ENCODE measurements at places on chromosomes 3 and 15. TPM values are rescaled to one million over a fixed set of nuclear protein-coding genes. Genes with fewer than 3 reads are reported as not detected.

DNA sequence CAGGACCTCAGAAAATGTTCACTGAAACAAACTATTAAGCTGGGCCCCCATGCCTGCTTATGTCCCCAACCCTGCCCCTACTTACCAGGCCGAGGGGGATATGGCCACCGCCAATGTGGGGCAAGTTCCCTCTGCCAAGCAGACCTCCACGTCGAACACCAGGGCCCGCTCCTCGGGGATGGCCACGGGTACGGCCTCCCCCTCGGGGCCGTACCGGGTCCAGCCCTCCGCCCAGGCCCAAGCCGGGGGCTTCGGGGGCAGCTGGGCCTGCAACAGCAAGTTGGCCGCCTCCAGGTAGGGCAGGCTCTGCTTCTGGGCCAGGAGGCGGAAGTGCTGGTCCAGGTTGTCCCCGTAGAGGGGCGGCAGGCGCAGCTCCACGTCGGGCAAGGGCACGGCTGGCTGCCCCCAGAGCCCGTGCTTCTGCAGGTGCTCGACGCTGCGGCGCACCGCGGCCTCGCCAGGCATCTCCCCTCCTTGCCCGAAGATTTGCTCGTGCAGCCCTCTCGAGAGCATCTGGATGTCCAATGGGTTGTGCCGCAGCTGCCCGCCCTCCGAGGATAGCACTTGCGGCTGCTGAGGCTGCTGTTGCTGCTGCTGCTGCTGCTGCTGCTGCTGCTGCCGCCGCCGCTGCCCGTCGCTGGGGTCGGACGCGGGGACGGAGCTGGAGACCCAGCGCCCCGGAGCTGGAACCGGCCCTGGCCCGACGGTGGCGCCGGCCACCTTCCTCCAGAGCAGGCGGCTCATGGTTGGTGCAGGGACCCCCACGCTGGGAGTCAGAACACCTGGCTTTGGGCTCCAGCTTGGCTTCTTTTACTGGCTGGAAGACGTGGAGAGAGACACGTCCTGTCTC lies 1.4 kb downstream of the POLG start:
- peak; percentile 73 for DNase-seq

- peak; percentile 86 for DNase-seq
Observed at GRCh38 chr3:16511681-16512434, 1.6 kb downstream of the RFTN1 start.

DNA sequence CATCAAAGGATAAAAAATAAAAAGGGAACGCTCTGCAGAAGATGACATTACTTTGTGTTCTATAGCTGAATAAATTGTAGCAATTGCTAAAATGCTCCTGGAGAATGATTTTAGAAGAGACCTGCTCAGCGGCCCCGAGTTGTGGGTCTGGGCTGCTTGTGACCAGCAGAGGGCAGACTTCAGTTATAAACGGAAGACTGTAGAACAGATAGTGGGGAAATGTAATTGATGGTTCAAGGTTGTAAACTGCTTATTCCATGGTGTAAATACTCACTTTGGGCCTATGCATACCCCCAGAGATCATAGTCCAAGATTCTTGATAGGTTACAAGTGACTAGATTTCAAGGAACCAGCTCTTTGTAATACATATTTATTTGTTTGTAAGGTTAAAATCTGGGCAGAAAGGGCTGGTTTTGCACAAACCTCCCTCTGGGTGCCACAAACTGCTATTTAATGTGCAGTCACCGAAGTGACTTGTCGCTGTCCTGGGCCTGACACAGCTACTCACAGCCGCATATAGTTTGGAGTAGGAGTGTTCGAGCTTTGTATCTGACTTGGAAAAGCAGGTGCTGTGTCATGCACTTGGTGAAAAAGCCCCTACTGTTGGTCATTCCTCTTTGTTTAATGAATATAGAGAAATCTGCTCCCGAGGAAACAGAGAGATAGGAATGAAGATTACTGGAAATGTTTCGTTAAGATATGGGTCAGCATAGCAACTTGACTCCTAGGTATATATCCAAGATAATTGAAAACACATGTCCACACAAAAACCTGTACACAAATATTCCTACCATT lies 34.7 kb upstream of the NDUFB4 start:
- DNase-seq = peak; percentile 74

ALPK3 gene
- total RNA-seq = 86.8 TPM

LRRN1 gene
- 6.6 TPM for total RNA-seq

LRTM1 gene
- not detected for total RNA-seq
